IPS DF 19.7 (cell line): ENCODE measurements at places on chromosomes 11 and 22.

GRCh38 chr22:37196539-37197450, 8.7 kb upstream of the C1QTNF6 start:
- DNase-seq = no peak

DNA sequence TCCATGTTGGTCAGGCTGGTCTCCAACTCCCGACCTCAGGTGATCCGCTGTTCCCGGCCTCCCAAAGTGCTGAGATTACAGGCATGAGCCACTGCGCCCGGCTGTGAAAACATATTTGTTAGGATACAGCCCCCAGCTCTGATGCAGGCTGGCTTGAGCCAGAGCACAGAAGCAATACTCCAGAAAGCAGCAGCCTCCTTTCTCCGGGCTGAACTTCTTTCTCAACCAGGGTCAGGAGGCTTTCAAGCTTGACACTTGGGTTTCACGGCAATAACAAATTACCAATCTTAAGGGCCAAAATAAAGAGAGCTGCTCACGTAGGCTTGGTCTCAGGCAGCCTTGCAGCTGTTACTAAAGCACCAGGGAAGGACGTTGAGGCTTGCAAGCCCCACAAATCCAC, 10.8 kb upstream of the CECR2 start:
- no peak for DNase-seq

DNA sequence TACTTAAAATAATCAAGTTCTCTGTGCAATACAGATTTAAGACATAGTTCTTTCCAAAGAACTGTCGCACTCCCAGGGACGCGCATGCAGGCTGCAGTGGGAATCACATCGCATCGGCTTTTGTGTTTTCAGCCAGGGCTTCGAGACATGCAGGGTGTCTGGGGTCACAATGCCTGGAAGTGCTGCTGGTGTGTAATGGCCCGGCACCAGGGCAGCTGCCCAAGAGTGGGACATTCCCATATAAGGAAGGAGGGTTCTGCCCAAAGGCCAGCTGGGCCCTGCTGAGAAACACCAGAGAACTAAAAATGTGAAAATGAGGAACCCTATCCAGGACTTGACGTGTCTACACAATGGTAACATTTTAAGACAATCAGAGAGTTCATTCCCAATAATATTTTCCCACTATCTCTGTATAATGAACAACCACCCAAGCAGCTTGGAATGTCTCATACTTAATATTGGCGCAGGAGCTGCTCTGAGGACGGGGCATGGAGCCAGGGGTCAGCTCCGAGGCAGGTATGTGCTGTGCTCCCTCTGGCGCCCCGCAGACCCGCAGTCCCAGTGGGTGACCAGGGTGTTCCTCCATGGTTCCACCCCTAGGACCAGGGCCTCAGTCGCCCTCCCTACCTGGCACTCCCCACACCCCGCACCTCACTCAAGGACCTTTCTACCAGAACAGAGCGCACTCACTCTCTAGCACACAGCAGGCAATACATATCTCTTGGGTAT, 11.3 kb downstream of the MCAT start:
- no peak for DNase-seq

GRCh38 chr11:114606003-114606801, 10.6 kb upstream of the NXPE4 start:
- DNase-seq = no peak

DNA sequence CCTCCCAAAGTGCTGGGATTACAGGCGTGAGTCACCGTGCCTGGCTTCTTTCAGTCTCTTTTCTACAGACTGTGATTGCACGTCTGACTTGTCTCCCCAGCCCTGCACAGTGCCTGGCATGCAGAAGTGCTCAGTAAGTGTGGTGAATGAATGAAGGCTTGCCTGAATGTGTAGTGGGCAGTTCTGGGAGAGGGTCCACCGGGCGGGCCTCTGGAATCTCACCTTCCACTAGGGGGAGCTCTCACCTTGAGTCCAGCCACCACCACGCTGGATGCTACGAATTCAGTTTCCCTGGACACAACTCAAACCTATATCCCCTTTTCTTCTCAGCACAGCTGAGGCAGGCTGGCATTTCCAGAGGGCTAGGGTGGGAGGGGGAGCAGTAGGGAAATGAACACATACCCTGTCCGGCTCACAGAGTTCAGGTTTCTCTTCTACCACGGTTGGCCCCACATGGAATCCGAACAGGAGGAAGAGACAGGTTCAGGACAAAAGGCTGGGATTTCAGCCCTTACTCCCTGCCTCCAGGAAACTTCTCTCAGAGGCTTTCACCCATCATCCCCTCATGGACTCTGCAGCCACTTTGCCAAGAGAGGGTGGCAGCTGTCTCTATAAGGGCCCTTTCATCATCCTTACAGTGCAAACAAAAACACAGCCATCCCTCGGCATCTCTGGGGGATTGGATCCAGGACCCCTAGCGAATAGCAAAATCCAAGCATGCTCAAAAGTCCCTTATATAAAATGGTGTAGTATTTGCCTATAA, 86.8 kb downstream of the NECTIN1 start:
- DNase-seq = no peak
